ENCODE measurements at places on chromosomes 6 and 20.

- no peak for DNase-seq
Measured at GRCh38 chr6:153309651-153310050, 178.6 kb upstream of the RGS17 start.

DNA sequence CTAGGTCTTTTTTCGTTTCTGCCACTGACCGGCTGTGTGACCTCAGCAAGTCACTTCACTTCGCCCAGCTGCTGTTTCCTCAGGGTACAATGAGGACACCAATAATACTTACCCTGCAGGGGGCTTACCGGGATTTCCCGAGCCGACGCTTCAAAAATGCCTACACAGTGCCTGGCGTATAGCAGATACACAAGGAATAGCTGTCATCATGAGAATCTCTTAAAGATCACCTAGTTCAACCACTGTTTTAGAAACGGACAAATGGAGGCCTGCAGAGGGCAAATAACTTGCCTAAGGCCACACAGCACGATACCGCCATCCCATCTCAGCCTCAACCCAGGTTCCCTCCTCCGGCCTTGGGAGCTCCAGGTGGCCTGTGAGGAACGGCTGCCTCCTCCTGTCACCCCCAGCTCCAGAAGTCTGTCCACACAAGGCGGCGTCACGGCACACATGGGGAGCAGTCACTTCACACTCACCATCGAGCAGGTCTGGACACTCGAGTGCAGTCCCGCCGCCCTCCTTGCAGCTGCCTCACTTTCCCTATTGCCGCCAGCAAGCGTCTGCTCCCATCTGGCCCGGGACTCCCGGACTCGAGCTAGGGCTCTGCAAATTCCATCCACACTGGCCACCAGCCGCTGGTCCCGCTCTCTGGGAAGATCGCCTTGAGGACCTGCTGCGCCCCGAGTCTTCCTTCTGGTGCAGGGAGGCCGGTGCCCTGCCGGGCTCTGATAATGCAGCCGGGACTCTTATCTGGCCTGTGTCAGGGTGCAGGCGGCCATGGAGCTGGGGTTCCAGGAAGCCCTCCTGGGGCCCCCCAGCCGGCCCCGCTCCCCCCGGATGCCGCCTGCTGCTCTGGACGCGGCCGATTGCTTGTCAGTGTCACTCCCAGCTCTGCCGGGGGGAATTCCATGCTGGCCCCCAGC lies at the start of gene RIPOR3:
TSS of gene RIPOR3 (minus strand) at position 893 of the 923 bp plus-strand sequence. CDS start at position 479, 414 bp downstream.
- no peak for DNase-seq

- no peak for DNase-seq
Measured at GRCh38 chr20:62633598-62634329, 8.5 kb upstream of the SLCO4A1 start.

DNA sequence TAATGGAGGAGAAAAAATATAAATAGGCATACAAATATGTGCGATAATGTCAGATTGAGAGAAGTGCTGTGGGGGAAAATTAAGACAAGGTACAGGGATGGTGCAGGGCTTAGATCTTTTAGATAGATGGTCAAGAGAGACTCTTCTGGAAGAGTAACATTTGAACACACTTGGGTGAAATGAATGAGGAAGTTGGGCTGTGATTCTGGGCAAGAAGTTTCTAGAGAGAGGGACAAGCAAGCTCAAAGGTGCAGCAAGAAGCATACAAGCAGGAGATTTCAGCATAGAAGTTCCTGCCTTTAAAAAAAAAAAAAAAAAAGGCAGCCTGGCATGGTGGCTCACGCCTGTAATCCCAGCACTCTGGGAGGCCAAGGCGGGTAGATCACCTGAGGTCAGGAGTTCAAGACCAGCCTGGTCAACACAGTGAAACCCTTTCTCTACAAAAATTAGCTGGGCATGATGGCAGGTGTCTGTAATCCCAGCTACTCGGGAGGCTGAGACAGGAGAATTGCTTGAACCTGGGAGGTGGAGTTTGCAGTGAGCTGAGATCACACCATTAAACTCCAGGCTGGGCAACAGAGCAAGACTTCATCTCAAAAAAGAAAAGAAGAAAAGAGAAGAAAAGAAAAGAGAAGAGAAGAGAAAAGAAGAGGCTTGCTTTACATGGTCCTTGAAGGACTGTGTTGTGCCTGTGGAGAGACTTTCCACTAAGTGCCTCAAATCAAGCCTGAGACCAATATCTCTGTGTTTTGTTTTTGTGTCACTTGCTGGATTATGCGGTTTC lies 9.7 kb upstream of the CD83 start:
- DNase-seq, result no peak

DNA sequence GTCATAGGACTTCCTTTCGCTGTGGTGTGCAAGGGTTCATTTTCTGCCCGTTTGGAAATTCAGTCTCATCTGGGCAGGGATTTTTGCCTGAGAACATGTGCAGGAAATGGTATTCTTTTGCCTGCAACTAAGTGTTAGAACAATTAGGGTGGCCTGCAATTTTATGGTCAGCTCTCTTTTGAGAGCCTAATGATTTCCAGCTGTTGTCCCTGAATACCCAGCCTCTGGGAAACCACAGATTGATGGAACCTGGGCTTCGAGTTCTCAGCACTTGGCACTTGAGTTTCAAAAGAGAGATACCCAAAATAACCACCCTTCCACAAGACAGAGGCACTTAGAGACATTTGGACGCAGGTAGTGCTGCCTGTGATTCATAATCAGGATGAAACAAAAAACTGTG lies 217.2 kb upstream of the FOXA2 start:
- no peak for DNase-seq

GRCh38 chr6:7184502-7184901 lies 76.7 kb downstream of the RREB1 start:
- no peak for DNase-seq

DNA sequence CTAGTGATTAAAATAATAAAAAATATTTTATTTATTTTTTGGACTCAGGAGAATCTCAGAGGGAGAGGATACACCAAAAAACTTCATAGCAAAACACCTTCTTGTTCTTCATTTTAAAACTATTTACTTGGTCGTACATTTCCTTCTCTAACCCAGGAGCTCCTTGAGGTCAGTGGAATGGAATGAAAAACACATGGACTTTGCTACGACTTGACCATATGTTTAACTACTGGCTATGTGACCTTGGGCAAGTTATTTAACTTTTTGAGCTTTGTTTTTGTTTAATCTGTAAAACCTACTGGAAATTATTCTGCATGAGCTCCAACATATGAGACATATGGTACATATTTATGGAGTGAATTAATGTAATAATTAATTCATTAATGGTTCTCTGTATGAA lies 1005.5 kb upstream of the CITED2 start:
- no peak for DNase-seq

- DNase-seq, result no peak
Measured at GRCh38 chr6:97110626-97111025, 172.4 kb downstream of the MMS22L start.

DNA sequence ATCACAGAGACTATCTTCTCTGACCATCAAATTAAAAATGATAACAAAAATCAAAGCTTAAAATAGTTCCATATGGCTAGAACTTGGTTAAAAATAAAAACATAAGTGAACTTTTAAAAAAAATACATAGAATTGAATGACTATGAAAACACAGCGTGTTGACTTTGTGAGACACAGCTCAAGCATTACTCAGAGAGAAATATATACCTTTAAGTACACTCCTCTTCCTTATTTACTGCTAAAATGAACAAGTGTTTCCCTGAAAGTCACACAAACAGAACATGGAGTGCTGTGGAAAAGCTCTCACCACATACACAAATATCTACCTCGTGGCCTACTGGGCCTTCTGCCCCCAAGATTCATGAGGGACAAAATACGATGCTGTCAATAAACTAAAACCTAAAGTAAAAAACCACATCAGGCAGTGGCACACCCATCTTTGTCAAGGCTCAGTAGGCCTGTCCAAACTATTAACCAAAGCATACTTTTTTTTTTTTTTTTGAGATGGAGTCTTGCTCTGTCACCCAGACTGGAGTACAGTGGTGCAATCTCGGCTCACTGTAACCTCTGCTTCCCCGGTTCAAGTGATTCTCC lies 7.5 kb downstream of the FAXC start:
- DNase-seq, result no peak

DNA sequence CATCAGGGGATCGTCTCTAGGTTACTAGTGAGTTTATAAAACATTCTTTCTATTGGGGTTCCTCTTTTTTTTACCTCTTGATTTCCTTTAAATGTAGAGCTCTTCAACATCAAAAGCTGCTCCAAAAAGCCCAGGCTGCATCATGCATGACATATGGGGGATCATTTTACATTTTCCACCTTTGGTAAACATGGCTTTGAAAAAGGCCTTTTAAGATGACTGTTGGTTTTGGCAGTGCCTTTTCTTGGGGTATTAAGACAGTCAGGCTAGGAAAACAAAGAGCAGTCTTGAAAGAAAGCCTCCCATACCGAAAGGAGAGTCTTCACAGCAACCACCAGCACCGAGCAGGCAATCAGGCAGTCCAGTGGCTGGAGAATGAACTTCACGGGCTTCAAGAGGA lies 73.2 kb downstream of the NPEPL1 start:
- DNase-seq, result no peak
